Activated gamma-delta T cell treated with anti-CD3 and anti-CD28 coated beads, Interleukin-2, amount 50 U/mL, for 16 hours (primary cell): ENCODE measurements at places on chromosomes 12 and 14.

GRCh38 chr14:52413729-52414408 lies 99.8 kb downstream of the PTGER2 start:
- no peak for DNase-seq

DNA sequence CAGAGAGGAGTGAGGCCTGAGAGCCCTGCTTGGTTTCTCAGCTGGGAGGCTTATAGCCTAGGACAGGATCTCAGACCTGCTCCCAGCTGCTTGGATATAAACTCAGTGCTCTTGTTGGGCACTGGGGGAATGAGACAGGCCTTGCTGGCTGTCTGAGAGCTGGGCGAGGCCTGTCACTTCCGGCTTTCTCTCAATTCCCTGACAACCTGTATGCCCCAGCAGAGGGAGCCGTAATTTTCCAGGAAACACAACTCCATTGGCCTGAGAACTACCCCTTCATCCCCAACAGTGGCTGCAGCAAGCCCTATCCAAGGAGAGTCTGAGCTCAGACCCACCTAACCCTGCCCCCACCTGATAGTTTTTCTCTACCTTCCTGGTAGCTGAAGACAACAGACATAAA lies 258.3 kb upstream of the STXBP6 start:
- no peak for DNase-seq

GRCh38 chr14:29925101-29925722 lies 2.4 kb downstream of the PRKD1 start:
- no peak for DNase-seq

DNA sequence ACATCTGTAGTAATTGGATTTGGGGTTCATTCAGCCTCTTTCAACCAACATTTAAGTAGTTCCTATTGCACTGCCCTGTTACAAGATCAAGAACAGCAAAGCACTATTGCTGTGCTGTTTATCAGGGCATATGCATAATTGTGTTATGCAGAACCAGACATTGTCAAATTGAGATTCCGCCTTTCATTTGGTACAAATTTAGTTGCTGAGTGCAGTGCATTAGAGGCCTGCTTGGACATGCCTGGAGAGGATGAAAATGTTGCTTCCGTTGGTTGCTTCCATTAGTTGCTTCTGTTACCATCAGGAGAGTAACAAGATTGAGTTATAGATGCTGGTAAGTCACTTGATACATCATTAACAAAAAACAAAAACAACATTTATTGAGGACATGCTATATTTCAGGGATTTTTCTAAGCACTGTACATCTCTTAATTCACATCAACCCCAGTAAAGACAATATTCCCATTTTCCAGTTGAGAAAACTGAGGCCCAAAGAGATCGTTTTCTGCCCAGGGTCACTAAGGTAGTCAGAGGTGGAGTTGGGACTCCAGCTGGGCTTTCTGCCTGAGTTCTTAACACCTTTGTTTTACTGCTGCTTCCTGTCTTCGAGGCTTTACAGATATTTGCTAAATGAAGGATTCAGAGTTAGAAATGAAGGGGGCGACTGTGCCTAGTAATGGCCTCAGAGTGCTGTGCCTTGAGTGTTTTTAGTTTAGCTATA lies 79.3 kb downstream of the PPP2R5C start:
- DNase-seq, result no peak

- no peak for DNase-seq
Measured at GRCh38 chr14:29235991-29236390, 469.4 kb downstream of the FOXG1 start.

DNA sequence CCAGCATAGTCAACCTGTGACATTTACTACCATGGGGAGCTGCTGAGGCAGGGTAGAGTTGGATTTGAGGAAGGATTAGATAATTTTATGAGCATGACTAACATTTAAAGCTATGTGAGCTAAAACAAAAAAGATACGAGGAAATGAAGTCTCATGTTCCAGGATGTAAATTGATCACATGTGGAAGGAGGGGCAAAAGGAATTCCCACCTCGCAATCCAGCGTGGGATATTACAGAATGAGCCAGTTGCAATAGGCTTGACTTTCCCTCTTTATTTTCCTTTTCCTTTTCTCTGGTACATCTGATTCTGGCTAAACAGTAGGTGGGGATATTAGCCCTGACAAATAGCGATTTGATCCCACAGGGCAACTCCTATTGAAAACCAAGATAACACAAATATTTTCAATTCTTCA lies 214.9 kb upstream of the HMGA2 start:
- no peak for DNase-seq

GRCh38 chr12:21615431-21615830 lies 10.8 kb upstream of the GYS2 start:
- no peak for DNase-seq

- no peak for DNase-seq
Measured at GRCh38 chr12:51749206-51749985, 99.1 kb downstream of the FIGNL2 start.

GRCh38 chr14:90508536-90509254 lies 111.9 kb downstream of the CALM1 start:
- no peak for DNase-seq

- no peak for DNase-seq
Measured at GRCh38 chr12:85630851-85631250, 205.4 kb downstream of the RASSF9 start.

- no peak for DNase-seq
Measured at GRCh38 chr14:63296060-63296563, 22.6 kb downstream of the GPHB5 start.

DNA sequence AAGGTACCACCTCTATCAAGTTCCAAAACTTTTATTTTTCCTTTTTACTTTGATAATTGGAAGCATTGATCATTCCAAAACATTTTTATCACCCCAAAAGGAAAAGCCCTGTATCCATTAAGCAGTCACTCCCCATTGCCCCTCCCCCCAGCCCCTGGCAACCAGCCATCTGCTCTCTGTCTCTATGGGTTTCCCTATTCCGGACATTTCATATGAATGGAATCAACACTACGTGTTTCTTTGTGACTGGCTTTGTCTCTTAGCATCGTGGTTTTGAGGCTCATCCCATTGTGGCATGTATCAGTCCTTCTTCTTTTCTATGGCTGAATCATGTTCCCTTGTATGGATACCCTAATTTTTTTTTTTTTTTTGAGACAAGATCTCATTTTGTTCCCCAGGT lies 18.0 kb upstream of the PHETA1 start:
- DNase-seq, result no peak

- no peak for DNase-seq
Measured at GRCh38 chr12:104577581-104577981, 120.8 kb downstream of the CHST11 start.

DNA sequence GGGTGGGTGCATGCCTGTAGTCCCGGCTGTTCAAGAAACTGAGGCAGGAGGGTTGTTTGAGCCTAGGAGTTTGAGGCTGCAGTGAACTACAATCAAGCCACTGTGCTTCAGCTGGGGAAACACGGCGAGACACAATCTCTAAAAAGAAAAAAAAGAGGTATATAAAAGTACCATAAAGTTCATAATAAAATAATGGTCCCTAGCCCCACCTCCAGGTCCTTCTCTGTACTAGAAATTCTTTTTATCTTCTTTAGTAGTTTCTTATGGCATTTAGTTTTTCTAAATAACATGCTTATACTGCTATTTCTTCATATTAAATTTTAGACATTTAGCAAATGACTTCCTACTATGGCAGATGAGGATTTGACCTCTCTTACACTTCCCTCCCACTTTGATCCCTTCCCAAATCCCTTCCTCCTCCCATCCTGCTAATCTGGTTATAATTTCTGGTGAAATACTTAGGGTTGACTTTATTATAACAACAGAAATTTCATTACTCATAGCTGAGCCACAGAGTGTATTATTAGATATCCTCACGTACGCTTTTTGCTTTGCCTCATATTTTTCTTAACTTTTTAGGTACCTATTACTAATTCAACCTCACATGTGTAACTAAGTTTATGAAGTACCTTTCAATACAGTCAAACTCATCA lies 94.7 kb downstream of the SLC41A2 start:
- DNase-seq, result no peak
